ENCODE measurements at places on chromosomes 5 and 9.
A peak's percentile ranks its signal among the peaks of the same experiment; 100 is the strongest.

DNA sequence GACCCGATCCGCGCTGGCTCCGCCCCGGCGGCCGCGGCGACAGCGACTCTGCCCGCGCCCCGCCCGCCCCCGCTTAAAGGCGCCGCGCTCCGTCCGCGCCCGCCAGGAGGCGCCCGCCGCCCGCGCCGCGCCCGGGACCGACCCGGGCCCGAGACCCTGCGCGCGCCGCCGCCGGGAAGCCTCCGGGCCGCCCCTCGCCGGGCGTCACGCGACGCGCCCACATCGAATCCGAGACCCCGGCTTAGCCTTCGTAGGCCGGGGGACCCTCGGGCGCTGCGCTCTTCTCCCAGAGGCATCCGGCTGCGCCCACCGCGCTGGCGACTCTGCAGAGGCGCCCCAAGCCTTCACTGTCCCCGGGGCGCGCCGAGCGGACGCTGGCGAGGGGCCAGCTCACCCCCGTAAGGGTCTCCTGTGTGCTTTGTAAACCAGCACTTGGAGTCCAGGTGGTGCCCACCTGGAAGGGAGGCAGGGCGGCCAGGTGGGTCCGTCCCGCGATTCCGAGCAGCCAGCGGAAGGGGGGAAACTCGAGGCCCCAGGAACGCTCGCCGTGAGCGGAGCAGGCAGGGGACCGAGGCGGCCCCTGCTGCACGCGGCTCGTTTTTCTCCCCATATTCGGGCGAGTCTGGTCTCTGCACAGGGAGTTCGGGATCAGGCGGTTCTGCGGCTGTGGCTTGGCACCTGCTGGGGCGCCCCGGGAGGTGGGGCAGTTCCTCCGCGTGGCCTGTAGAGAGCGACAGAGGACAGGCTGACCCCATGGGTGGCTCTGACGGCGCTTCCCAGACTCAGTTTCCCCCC is 423 bp upstream of the ABCA2 start:
- DNase-seq, result peak; percentile 83

DNA sequence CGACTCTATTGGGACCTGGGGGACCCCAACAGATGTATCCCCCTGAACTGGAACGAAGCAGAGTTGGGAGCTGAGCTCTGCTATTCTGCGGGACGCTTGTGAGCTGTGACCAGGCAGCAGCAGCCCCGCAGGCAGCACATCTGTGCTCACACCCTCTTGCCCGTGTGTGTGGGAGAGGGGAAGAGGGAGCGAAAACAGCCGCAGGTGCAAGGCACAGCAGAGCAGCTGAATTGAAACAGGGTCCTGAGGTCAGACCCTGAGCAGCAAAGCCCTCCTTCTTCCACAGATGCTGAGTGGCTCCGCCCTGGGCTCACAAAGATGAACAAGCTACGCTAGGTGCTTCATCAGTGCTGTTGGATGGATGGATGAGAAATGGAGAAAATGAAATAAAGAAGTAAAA is 198.7 kb downstream of the HSPA4 start:
- no peak for DNase-seq

- no peak for DNase-seq
Measured at GRCh38 chr9:79955300-79955699, 383.5 kb downstream of the TLE4 start.

DNA sequence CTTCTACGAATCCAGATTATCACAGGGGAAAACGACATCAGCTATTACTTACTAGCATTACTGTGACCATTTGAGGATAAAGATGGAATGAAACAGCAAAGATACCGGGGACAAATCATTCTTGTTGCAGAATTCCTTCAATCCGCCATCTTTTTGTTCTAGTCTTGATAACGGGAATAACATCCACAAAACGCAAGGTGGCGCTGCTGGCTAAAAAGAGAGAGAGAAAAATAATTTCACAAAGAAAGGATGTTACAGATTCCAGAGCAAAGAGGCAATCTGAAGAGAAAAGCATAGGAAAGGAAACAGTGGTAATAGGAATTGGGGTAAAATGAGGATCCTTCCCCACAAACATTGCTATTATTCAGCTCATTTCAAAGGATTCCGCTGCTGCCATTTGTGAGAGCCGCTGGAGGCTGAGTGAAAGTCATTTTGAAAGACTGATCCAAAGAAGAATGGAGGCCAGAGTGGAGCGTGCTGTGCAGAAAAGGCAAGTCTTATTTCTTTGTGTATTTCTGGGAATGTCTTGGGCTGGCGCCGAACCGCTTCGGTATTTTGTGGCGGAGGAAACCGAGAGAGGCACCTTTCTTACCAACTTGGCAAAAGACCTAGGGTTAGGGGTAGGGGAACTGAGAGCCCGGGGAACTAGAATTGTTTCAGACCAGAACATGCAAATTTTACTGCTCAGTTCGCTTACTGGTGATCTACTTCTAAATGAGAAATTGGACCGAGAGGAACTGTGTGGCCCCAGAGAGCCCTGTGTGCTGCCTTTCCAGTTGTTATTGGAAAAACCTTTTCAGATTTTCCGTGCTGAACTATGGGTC is at the start of gene PCDHB7:
Gene PCDHB7 (plus strand): TSS at position 264 of the 824 bp plus-strand sequence. CDS start 192 bp downstream, at position 456.
- DNase-seq, result no peak

DNA sequence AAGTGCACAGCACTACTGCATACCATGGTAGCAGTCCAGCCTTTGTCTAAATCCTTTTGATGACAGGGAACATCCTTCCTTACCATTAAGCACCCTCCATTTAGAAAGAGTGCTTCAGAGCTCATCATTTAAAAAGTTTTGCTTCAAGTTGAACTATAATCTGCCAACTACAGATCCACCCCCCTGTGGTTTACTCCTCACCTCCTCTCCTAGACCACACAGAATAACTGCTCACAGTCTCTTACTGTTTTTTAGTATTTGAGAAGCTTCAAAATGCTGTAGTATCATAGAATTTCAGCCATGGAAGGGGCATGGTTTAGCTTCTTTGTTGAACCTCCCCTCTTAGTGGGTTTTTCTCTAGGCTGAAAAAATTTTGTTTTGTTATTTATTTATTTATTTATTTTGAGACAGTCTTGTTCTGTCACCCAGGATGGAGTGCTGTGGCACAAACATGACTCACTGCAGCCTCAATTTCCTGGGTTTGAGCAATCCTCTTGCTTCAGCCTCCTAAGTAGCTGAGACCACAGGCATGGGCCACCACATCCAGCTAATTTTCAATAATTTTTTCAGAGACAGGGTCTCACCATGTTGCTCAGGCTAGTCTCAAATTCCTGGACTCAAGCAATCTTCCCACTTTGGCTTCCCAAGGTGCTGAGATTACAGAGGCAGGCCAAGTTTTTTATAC is 384.3 kb upstream of the RFX3 start:
- no peak for DNase-seq
